ENCODE measurements at places on chromosomes 4 and X.

DNA sequence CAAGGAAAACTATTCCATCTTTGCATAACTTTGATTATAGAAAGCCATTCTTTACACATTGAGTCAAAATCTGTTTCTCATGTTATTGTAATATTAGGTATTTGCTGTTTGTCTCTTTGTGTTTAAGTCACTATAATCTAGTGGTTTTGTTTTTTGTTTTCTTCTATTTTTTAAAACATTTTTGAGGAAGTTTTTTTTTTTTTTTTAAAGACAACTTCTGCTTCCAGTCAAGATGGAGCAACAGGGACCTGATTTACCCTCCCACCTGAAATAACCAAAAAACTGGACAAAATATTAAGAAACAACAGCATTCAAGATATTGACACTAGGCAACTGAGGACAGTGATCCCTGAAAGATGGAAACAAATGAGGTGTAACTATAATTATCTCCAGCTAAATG, 18.4 kb upstream of the NSUN7 start:
- no peak for ATAC-seq

DNA sequence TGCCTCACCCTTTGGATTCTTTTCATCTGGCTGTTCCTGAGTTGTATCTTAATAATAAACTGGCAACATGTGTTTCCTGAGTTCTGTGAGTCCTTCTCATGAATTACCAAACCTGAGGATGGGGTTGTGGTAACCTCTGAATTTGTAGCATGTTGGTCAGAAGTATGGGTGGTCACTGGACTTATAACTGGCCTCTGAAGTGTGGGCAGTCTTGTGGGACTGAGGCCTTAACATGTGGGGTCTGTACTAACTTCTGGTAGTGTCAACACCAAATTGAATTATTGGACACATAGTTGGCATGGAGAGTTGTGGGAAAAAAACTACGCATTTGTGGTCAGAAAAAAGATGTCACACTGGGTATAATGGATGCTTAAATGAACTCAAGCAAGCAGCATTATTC, 45.0 kb upstream of the TNIP3 start:
- no peak for ATAC-seq

DNA sequence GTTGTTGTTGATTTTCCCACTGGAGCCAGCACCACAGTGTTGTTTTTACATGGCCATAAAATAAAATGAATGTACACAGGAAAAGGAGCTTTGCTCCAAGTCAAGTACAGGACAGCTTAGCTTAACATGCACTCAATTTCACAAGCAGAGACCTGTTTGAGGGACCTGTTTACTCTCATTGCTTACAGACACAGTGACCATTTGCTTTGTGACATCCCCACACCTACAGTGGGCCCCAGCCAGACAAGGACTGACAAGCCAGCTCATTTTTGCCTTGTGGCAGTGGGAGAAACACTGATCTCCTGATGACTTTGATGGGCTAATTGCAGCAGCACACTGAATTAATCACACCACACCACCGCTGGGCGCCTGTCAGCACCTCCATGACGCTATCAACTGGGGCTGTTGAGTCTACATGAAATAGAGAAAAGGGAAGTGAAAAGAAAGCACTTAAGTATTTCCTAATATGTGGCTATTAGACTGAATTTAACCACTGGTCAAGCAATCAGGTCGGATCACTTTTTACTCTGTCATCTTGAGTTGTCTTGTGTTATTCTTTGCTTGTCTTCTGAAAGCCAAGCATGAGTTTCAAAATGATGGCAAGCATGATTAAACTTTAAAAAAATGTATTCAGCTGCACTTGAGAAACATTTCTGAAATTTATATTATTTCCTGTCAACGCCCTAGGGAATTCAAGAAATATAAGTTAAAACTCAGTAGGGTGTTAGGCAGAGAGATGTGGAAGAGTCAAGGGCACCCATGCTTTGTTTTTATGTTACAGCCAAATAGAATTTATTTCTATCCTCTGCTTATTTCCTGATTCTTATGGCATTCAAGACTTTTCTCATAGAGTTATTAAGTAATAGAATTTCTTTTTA, 557.7 kb downstream of the RAB28 start:
- ATAC-seq = no peak

- no peak for ATAC-seq
These were observed 682.9 kb upstream of the GALNTL6 start for GRCh38 chr4:171130256-171130801.

DNA sequence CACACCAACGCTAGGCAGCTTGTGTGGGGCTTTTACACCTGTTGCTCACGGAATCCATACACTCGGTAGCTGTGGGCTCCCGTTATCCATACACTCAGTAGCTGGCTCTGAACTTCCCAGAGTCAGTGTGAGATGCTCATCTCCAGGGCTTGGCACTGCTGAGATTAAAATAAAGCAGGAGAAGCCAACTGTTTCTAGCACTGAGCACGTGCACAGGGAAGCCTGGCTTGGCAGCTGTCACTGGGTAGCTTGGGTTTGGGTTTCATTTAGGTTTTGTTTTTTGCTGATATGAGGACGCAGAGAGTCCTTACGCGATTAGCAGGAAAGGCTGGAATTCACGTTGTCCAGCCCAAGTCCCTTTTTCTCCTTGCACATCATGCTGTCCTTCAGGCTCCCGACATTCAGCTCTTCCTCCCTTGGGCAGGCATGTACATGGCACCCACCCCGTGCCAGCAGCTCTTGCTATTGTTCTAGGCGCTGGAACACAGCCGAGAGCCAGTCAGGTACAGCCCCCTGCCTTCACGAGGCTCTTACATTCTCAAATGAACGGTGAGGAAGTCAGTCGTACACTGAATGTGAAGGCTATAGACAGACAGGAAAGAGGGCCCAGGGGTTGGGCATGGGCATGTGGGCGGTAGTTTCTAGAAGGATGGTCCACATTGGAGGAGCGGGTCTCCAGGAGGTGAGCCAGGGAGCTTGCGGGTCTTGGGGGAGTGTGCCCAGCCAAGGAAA, 25.9 kb downstream of the NSG1 start:
- ATAC-seq = no peak

DNA sequence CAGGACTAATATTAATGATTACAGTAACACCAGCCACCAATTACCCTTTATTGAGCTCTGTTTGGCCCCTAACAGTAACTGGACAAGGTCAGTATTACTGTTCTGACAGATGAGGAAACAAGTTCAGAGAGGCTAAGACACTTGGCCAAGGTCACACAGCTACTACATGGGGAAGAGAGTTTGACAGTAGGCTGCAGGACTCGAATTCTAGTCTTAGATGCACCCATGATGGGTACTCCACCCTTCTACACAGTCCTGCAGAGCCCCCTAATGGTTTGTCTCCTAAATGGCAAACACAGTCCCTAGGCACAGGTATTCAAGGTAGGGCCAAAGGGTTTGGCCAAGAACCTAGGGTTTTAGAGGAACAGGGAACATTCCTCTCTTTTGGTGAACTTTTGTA, 93.9 kb downstream of the NSUN7 start:
- ATAC-seq = no peak

DNA sequence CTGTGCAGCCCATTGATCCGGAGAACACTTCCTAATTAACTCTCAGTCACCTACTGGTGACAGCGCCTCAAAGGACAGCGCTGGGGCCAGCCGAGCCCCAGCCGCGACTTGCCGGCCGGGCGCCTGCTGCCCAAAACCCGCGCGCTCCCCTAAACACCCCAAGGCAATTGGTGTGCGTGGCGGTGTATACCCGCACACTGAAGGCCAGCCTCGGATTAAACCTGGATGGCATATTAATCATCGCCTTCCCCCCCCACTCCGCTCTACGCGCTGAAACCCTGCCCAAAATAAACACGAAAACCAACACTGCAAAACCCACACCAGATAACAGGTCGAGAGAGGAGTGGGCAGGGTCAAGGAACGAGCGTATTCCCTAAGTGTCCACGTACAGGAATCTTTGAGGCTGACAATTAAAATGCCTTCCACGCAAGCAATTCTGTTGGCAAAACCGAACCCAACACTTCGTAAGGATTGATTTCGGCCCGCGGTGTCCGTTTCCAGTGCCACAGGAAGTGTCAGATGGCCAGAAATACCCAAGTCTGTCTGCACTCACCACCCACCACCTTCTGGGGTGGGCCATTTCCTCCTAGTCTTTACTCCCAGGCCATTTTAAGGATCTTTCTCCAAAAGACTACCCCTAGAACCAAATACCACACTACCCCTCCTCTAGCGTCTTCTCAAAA, 2.7 kb downstream of the BCOR start:
- no peak for ATAC-seq

DNA sequence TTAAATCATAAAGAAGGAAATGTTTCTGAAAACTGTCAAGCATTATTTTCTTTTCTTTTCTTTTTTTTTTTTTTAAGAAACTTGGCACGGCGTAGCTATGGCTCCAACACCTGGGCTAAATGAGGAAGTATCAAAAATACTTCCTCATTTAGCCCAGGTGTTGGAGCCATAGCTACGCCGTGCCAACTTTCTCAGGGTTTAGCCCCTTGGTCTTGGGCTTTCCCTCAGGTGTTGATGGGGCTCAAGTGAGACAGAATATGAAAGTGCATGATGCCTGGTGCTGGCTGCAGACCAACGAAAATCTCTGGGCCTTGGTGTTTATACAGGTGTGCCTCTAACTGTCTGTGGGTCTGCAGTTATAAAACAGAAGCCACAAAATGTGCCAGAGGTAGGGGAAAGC, 132.7 kb downstream of the ARHGAP24 start:
- ATAC-seq = no peak

DNA sequence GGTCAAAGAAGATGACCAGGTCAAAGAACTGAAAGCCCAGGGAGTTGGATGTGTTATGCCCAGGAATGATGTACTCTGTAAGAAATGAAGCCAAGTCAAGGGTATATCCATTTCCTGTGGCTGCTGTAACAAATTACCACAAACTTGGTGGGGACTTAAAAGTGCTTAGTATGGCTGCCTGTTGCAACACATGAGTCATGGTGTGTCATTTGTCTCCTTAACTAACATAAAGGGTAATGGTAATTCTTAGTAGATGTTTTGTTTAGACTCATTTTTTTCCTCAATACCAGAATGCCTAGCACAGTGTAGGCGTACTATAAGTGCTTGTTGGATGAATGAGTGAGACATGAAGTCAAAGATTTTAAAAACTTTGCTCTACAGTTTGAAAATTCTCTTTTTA, 45.7 kb downstream of the SYTL5 start:
- no peak for ATAC-seq

DNA sequence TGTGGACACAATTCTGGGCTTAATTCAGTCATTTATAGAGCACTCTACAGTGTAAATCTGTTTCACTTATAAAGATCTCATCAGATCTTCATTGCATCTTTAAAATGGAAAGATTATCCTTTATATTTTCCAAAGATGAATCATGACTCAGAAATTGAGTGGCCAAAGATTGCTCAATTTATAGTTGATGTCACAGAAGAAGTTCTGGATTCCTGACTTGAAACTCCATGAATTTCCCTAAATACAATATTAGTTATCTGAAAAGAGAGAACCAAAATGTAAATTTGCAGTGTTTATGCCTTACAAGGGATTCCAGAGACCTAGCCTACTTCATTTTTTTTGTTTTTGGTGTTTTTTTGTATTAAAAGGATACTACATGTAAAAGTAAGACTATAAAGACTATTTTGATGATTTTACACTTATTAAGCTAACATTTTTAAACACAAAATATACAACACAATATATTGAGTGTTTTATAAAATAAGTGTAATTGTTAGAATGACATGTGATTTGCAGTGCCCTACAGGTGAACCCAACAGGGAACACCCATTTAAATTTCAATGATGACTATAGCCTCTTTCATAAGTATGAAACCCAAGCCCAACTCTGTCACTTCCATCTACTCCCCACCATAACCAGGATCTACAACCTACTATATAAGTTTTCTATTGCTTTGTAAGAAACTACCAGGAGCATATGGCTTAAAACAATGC, 183.5 kb downstream of the PCDH7 start:
- no peak for ATAC-seq

- ATAC-seq = peak; percentile 22
These were observed 72.1 kb upstream of the MAMLD1 start for GRCh38 chrX:150291014-150291413.

DNA sequence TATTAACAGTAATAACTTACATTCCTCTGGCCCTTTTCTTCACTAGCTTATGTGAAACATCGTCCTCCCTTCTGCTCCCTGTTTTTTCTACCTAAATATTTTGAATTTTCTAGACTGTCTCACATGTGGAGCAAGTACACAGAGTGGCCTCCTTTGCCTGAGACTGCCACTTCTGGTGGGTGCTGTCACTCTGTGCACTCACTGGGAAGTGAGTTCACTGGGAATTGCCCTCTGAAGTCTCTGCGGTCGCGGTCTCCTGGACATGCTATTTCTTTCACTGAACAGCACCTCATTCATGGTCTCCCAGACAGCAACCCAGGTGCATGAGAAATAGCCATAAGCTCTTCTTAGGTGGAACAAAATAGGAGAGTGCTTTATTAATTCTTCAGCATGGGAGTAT, 1179.7 kb upstream of the ADGRL3 start:
- ATAC-seq = no peak

- ATAC-seq = peak; percentile 36
These were observed 91.7 kb downstream of the PHOX2B start for GRCh38 chr4:41656572-41657520.

- no peak for ATAC-seq
These were observed 226.3 kb downstream of the ZIC3 start for GRCh38 chrX:137792214-137792613.

DNA sequence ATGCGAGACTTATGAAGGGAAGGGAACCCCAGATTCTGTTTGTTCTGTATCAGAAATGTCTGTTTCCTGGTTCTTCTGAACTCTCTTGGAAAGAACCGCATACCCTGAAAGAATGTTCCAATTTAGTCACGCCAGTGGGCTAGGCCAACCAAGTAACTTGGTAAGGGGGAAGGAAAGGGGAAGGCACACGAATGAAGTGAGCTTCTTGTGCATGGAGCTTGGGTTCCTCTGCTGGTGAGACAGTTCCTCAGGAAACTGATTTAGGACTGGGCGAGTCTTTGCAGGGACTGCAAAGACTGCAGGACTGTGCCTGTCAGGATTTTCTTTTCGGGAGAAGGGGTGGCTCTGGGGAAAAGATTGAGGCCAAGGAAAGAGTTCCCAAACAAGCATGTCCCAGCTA, 35.6 kb downstream of the FRMPD3 start:
- ATAC-seq = no peak

DNA sequence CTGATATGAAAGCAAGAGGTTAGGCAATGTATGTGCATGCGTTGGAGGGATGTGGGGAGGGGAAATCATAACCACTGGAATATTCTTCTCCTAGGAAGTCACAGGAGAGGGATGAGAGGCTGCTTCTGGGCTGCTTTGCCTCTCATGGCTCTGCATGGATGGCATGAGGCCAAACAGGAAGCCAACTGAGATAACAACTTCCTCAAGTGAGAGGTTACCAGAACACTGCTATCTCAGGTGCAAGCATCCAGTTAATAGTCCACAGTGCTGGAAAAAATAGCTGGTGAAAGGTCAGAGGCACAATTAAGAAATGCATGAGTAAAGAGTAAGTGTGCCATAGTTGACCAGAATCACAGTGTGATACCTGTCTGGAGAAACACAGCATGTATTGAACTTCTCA, 113.3 kb downstream of the ELOVL6 start:
- no peak for ATAC-seq

- no peak for ATAC-seq
These were observed 402.2 kb downstream of the MID1IP1 start for GRCh38 chrX:39203427-39203826.

- ATAC-seq = no peak
These were observed 33.8 kb upstream of the ZNF518B start for GRCh38 chr4:10490996-10491395.

- peak; percentile 14 for ATAC-seq
These were observed 29.0 kb downstream of the F9 start for GRCh38 chrX:139559383-139560042.
